HS-27A (cell line): ENCODE measurements at places on chromosomes 5 and 9.

- DNase-seq, result no peak
Measured at GRCh38 chr5:132081458-132081857, 7.9 kb downstream of the CSF2 start.

DNA sequence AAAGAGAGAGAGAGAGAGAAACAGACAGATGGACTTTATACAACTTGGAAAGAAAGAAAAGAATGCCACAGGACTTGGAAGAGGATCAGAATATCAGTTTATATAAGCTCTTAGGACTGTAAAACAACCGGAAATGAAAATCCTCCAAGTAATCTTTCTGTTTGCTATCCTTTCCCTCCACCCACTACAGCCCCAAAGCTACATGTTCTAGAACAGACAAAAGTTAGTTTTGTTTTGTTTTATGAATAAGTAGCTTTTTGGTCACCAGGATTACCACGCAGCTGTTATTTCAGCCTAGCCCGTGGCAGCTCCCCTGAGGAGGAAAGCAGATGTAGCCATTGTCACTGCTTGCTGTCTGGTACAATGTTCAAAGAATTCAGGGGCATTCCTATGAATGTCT, 66.6 kb downstream of the SH3TC2 start:
- DNase-seq, result no peak

DNA sequence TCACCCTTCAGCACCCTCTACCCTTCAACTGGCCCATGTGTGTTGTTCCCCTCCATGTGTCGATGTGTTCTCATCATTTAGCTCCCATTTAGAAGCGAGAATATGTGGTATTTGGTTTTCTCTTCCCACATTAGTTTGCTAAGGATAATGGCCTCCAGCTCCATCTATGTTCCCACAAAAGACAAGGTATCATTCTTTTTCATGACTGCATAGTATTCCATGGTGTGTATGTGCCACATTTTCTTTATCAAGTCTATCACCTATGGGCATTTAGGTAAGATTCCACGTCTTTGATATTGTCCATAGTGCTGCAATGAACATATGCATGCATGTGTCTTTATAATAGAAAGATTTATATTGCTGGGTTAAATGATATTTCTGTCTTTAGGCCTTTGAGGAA, 325.1 kb upstream of the ADAMTS16 start:
- no peak for DNase-seq

GRCh38 chr9:26058111-26058895, 380.1 kb upstream of the TUSC1 start:
- no peak for DNase-seq

- DNase-seq, result no peak
Measured at GRCh38 chr5:64451551-64451950, 54.3 kb upstream of the RGS7BP start.

GRCh38 chr5:103546858-103547257, 15.7 kb downstream of the NUDT12 start:
- DNase-seq, result no peak

- no peak for DNase-seq
Measured at GRCh38 chr5:171893290-171893886, 107.8 kb downstream of the SMIM23 start.

GRCh38 chr9:112554516-112554915, 67.9 kb downstream of the KIAA1958 start:
- DNase-seq, result no peak

DNA sequence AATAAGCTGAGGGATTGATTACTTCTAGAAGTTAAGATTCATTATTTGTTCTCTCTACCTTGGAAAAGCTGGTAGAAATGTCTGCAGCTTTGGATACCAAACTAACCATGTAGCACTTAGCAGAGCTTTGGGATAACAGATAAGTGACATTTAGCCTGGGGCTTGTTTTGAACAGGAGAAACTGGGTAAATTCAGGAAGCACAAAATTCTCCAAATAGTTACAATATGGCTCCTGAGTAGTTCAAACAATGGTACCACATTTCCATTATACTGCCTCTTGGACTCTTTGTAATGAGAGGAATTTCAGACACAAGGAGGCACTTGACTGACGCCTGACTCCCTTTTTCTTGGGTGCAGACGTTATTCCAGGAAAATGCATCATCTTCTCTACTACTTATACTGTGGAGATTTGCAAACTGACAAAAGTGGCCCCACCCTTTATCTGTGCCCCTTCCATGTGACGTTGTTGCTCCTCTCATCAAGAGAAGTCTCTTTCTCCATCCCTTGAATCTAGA, 22.5 kb downstream of the PRUNE2 start:
- DNase-seq, result no peak

DNA sequence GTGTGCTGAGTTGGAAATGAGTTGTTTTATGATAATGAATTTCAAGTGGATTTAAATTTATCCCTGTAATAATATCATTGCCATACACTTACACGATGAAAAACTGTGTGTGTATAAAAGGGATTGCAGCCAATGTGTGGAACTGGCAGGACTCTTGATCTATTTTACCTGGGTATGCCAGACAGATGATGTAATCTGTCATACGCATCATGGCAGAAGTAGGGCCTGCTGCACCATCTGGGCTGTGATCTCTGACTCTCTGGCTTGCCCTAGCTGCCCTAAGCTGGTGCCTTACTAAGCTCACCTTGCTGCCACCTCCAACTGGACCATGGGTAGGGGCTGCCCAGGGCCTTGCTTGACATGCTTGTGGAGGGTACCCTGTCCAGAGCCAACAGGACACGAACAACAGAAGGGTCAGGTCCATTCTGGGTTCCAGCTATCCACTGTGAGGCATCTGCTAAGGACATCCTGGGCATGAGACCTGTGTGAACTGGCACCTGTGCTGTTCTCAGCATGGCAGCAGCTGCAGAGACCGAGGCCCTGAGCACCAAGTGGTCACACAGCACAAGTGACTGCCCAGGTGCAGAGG, 184.2 kb downstream of the FSTL4 start:
- DNase-seq, result no peak

DNA sequence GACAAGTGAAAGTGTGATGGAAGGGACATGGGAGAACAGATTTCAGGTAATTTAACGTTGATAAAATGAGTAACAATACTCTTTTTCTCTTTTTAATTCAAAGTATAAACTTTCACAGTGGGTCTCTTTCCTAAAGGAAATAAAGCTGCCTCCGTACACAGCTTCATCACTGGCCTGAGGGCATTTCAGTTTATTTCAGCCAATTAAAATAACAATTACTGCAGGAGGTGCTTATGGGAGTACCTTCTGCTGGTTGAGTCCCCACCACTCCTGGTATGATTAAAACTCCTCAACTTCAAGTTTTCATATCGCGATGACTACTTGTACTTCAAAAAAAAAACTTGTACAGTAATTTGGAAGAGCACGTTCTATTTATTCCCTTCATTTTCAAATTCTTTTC, 1845.9 kb downstream of the MAT2B start:
- DNase-seq, result no peak

DNA sequence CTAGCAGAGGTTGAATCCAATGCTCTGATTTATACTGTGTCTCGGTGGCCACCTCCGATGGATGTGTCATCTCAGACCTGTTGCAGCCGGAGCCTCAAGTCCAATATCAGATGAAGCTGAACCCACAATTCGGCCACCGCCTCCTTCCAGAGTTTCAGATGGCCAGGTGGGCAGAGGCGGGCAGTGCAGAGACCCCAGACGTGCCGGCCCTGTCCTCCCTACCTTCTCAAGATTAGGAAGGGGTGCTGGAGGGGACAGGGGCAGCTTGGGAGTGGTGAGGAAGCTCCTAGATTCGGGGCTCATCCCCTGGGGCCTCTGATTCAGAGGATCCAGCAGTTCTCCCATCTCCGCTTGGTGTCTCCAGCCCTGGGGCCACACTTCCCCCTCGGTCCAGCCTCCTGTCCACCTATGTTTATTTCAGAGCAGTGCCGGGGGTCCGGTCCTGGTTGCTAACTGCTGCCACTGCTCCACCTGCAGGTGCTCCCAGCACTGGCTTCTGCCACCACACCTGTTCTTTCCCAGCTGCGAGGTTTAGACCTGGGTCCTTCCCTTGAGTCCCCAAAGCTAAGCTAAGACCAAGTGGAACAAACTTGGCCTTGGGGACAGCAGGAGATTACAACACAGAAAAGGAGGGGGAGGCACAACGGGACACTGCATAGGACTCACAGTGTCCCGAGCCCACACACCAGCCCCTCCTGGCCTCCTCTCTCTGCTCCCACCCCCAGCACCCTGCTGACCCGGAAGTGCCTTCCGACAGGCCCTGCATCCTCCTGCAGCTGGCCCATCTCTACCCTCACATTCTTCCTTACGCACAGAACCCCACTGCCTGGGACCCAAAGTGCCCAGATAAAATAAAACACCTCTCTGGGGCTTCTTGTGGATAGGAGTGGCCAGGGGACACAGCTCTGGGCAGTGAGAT, 81.6 kb downstream of the NTNG2 start:
- DNase-seq, result no peak
